CD4-positive, alpha-beta T cell treated with Interleukin-2 at 100 ng/mL for 4 hours (primary cell): ENCODE measurements at places on chromosomes 3 and 15.

DNA sequence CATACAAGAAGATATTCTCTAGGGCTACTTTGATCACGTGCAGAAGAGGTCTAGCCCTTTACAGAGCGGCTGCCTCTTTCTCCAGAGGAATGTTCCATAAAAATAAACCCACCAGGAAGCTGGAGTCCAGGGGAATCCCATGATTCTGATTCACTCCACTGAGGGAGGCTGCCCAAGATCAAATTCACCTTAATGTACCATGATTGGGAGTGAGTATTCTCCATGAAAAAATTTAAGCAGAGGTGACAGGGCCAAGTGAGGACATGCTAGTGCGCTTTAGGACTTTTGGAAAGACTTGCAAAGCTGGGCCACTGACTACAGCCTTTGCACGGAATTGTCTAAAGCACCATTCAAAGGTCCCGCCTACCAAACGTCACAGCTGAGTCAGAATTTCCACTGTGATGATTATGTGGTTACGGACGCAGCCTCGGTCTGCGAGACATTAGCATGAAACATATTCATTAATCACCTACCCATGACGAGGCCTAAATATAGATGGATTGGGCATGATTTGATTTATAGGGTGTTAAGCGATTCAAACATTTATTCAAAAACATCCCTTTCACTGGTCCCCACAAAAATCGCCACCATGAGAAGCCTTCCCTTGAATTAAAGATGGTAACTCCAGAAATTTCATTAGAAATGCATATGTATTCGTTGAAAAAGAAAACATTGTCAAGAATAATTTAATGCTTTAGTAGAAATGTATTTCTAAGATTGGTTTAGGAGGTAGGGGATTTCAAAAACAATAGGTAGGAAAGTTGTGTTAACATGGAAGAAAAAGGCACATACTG is 152.6 kb downstream of the GREM1 start:
- DNase-seq = no peak

DNA sequence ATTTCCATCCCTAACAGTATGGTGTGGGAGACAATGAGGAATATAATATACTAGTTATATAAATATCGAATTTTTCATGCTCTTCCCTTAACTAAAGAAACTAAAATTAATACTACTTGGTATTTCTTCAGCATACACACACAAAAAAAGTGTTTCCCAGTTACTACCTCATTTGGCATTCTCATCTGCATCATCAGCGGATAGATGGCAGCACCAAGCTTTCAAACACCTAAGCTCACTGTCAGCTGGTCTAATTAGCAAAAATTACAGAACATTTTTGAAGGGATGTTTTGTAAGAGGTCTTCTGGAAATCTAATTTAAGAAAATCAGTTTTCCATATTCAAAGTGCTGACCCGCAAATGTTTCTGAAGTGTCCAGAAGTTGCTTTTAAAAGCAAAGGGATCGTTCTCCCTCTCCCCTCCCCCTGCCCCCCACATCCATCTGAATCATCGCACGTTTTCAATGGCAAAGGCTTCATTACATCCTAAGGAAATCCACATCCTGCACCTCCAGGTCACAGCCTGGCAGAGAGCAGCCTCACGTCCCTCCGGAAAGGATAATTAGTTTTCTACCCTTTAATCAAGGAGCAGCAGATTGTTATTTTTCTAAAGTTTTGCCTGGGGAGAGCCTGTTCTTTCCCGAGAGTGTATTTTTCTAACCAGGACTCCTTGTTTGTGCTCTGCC is 86.1 kb upstream of the SPATA12 start:
- no peak for DNase-seq

DNA sequence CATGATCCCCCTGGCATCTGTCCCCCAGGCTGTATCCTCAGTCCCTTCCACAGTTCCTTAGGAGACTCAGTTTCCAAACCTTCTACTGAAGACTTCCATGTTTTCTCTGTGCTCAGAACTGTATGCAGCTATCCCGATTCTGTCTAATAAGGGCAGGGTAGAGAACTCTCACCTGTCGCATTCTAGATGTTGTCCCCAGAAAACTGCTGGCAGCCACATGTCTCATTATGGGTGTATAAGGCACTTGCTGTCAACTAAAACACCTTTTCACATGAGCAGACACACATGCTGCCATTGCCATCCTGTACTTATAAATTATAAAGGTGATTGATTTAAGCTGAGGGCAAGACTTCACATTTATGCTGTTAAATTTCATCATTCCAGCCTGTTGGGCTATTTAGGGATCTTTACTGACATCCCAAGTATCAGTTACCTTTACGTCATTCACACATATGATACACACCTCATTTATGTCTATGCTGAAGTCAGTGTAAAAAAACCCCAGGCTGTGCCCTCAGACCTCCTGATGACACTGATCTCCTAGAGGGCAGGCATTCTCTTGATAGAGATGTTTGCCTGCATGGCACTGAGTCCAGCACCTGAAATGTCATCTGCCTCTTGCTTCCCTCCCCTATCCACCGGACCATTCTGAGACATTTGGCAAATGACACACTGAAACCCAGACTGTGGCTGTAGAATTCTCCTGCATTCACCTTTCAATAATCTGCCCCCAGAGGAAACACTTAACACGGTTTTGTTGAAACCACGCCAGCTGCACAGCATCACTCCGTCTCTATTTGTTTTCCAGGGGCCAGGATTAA is 35.8 kb downstream of the BTD start:
- DNase-seq = no peak

DNA sequence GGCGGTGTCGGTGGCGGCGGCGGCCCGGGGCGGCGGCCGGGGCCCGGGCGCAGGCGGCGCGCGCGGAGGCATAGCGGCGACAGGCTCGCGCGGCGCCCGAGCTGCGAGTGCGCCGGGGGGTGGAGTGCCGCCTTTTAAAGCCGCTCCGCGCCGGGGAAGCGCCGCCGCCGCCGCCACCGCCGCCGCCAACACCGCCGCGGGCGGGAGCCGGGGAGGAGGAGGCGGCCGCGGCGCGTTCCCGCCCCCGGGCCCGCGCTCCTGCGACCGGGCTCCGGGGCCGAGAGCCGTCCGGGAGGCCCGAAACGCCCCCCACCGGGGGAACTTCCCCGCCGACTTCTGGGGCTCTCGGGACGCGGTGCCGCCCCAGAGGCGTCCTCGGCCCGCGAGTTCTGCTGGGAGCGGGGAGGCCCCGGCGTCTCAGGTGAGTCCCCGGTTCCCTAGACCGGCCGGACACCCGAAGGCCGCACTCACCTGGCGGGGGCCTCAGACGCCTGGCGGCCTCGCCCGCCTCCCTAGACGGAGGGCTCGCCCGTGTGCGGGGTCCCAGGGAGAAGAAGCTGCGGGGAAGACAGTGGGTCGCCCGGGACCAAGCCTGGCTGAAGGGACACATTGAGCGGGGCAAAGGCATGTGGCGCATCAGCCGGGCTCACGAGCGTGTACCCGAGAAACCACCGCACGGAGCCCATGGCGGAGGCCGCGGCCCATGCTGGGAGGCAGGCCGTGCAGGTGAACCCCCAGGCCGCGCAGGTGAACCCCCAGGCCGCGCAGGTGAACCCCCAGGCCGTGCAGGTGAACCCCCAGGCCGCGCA is at the start of gene PCSK6:
Gene PCSK6, minus strand, starts transcription at position 109 of the 809 bp plus-strand sequence. Its CDS starts 37 bp downstream, at position 72.
- no peak for DNase-seq

GRCh38 chr3:129657261-129658046 is 51.0 kb upstream of the PLXND1 start:
- DNase-seq = no peak

- DNase-seq = no peak
These were observed 20.7 kb upstream of the OTOL1 start for GRCh38 chr3:161475905-161476304.

GRCh38 chr15:64149893-64150578 is 1.5 kb upstream of the SNX22 start:
- no peak for DNase-seq

GRCh38 chr15:89462198-89462912 is 34.0 kb downstream of the RHCG start:
- DNase-seq = no peak

GRCh38 chr3:32215185-32215584 is 23.3 kb upstream of the CMTM8 start:
- DNase-seq = no peak

- DNase-seq = no peak
These were observed 334.5 kb upstream of the KCNMB2 start for GRCh38 chr3:178201714-178202113.

GRCh38 chr15:89817701-89818280 is 3.1 kb upstream of the ANPEP start:
- no peak for DNase-seq

GRCh38 chr15:88395872-88396781 is 71.1 kb downstream of the MRPL46 start:
- DNase-seq = no peak
